ENCODE measurements at places on chromosomes 12 and 14.

GRCh38 chr14:91493169-91493568 is 16.9 kb downstream of the PPP4R3A start:
- peak; percentile 4 for DNase-seq

DNA sequence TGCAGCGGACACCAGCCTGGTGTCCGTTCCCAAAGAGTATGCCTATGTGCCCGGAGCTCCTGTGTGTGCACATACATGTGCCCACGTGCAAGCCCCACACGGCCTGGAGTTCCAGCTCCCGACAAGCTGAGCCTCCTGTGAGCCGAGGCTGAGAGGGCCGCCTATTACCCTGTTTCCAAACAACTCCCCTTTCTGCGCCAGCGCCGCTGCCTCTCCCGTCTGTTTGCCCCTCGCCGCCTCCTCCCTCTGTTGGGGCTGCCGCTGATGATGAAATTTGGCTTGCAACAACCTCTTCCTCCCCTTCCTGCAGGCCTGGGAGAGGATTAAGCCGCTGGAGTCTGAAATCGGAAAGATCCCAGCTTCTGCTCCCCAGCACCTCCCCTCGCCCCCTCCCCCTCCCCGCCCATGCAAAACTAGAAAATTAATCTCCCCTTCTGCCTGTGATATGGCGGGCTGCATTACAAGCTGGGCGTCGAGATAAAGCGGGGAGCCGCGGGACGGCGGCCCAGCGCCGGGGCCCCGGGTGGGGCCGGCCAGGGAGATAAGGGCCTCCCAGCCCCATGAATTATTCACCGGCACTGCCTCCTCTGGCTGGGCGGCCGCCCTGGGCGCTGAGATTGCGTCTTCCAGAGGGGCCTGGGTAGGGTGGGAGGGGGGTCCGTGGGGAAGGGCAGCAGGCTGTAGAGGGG is 6.8 kb upstream of the ASIC1 start:
- peak; percentile 67 for DNase-seq

GRCh38 chr14:68886109-68886434 is 93.0 kb downstream of the ACTN1 start:
- DNase-seq = no peak

GRCh38 chr12:106883426-106883825 is 72.3 kb upstream of the TMEM263 start:
- peak; percentile 44 for DNase-seq

- no peak for DNase-seq
Observed at GRCh38 chr14:51724650-51725049, 72.9 kb downstream of the FRMD6 start.

DNA sequence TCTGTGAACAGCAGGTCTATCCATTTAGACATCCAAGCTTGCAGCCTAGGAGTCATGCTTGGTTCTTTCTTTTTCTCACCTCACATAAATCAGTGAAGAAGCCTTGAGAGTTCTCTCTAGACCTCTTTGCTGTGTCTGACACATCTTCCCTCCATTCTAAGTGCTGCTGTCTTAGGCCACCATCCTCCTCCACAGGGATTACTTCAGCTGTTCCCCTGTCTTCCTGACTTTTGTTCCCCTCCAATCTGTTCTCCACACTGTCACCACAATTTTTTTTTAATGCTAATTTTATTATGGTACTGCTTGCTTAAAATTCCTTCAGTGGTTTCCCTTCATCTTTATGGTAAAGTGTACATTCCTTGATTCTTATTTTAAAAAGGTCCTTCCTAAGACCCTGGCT is 71.8 kb downstream of the DERA start:
- no peak for DNase-seq

- DNase-seq = no peak
Observed at GRCh38 chr14:91402771-91403600, 14.6 kb downstream of the CCDC88C start.

DNA sequence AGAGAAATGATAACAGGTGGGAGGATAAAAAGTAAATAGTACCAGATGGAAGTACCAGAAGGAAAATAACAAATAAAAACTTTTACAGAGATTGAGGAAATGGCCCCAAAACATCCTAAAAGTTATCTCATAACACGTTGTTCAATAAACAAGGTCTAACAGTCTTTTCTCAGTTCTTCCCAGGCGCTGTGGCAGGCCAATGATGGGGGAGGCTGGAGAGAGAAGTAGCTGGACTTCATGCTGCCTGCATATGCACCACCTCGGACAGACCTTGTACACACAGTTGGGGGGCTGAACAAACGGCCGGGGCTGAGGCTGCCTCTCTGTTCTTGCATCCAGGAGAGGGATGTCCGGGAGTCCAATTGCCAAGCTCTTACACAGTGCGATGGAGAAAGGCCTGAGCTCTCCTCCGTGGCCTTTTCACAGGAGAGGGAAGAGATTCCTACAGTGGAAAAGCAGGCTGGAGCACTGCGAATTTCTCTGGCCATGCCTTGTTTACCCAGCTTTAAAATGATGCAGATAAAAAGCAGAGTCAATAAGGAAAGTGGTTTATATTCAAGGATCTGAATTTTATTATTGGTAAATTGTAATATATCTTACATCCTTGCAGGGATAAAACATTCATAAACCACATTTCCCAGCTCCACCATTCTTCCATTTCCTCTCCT is 109.8 kb downstream of the PHLDA1 start:
- DNase-seq = no peak

- no peak for DNase-seq
Observed at GRCh38 chr12:122021193-122021821, 377 bp upstream of the BCL7A start.

GRCh38 chr12:77477907-77478533 is 352.7 kb upstream of the NAV3 start:
- DNase-seq = no peak

DNA sequence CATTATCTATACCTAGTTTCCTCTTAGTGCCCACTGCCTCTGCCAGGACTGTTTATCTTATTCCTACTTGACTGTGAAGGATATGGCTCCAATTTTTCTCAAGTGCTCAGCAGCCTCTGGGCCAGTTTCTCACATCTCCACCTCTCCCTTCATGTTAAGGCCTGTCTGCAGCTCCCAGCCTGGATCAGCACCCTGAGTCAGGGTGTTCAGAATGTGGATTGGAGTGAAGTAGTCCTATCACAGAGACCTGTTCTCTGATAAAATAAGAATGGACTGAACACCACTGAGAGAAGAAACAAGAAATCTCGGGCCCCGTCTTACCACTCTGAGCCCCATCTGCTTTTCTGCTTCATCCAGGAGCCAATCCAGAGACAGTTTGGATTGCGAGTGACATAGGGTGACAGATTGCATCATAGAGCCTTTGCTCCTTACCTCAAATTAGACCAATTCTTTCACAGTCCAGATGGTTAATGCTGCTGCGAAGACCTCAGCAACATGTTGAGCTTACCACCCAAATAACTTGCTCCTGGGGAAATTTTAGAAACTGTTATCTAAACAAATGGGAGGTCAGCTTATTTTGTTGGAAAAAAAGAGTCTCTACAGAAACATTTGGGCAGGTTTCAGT is 473.1 kb downstream of the PDZRN4 start:
- no peak for DNase-seq

GRCh38 chr14:90781876-90782275 is 34.4 kb downstream of the TTC7B start:
- DNase-seq = no peak

DNA sequence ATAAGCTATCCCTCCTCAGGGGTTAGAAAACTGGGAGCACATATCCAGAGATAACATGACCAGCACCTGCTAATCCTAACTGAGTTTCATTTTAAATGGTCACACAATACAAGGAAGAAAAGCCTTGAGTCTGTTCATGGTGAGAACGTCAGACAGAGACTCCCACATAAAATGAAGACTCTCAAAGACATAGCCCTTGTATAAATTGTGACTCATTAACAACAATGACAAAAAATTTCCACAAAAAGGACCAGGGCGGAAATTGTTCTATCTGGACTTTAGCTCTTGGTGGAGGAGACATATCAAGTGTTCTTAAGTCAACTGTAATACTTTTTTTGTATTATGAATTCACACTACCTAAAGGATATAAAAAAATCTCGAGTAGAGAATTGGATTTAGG is 313.7 kb upstream of the DCN start:
- DNase-seq = no peak

- no peak for DNase-seq
Observed at GRCh38 chr12:66661357-66661756, 17.5 kb downstream of the GRIP1 start.

GRCh38 chr12:1212526-1212925 is 221.5 kb downstream of the ERC1 start:
- no peak for DNase-seq

GRCh38 chr12:50635364-50635763 is 128.5 kb upstream of the ATF1 start:
- DNase-seq = no peak

- no peak for DNase-seq
Observed at GRCh38 chr14:57346741-57347140, 43.6 kb upstream of the NAA30 start.

- DNase-seq = peak; percentile 78
Observed at GRCh38 chr12:65634626-65635331, 189.5 kb upstream of the HMGA2 start.

GRCh38 chr14:106792543-106792942 is 1266.2 kb downstream of the TMEM121 start:
- no peak for DNase-seq

DNA sequence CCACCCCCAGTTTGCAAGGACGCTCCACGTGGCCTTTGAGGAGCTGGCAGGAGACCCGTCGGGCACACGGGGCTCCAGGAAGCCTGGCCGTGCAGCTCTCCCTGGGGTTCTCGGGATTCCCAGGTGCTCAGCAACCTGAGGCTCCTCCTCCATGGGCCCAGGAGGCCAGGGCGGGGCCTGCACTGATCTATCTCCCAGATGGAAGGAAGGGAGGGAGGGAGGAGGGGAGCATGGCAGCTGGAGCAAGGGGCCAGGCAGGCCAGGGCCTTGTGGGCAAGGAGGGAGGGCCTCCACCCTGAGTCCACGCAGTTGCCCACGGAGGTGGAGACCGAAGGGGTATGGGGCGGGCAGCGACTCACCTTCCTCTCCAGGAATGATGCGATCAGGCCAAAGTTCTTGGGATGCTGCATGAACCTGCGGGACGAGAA is 127.3 kb downstream of the RFLNA start:
- DNase-seq = no peak

DNA sequence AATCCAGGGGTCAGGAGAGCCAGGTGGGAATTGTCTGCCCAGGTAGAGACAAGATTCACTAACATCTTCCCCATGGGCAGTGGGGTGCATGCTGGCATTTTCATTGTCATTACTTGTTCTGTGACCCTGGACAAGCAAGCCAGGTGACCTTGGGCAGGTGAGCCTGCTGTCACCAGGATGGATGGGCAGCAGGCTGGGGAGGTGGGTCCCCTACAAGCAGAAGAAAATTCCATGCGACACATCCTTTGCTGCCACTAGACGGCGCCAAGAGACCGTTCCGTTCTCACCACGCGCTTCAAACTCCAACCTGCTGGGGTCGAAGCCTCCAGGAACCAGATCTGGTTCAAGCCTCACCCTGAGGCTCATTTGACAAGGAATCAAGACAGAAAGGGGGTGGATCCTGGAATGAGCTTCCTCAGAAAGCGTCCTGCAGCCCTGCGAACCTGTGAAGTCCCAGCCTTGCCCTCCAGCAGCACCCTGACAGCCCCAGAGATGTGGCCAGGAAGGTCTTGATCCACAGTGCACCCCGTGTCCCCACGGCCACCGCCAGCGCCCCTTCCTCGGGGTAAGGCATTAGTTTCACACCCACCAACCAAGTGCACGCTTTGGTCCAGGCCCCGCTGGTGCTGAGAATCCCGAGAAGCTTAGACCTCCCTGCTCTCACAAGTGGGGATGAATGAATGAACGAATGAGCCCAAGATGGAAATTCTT is 3.2 kb upstream of the DYNC1H1 start:
- peak; percentile 81 for DNase-seq

GRCh38 chr12:17411662-17412061 is 678.3 kb downstream of the RERGL start:
- DNase-seq = no peak

DNA sequence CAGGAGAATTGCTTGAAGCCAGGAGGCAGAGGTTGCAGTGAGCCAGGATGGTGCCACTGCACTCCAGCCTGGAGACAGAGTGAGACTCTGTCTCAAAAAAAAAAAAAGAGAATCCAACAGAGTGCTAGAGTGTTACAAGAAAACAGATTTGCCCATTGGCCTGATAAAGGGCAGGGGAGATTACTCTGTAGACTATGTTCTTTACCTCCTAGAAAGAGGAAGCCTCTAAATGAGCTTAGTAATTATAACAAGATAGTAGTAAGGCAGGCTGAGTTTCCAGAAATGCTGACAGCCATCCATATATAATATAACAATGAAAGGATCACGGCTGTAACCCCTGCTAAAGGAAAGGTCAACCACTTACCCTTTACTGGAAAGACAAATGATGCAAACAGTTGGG is 24.4 kb downstream of the AK7 start:
- no peak for DNase-seq

DNA sequence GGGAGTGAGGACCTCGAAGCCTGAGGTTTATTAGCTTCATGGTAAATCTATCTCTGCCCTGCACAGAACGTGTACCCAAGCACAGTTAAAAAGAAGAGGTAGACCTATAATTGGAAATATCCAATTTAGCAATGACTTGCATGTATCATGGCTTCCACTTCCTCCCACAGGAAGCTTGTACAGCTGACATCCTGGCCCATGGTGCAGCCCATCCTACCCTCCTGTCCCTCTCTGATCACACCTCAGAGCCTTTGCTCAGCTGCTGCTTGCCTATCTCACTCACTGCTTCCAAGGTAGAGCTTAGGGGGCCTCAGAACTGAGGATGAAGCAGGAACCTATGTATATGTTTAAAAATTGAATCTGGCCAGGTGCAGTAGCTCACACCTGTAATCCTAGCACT is 4.3 kb upstream of the BCDIN3D start:
- DNase-seq = no peak

- no peak for DNase-seq
Observed at GRCh38 chr14:93050761-93051160, 65.0 kb downstream of the ITPK1 start.

- peak; percentile 68 for DNase-seq
Observed at GRCh38 chr14:21070083-21070609, at the start of gene ARHGEF40. Gene ARHGEF40 (plus strand): TSS chr14:21070304. CDS start chr14:21070397, 93 bp downstream.

DNA sequence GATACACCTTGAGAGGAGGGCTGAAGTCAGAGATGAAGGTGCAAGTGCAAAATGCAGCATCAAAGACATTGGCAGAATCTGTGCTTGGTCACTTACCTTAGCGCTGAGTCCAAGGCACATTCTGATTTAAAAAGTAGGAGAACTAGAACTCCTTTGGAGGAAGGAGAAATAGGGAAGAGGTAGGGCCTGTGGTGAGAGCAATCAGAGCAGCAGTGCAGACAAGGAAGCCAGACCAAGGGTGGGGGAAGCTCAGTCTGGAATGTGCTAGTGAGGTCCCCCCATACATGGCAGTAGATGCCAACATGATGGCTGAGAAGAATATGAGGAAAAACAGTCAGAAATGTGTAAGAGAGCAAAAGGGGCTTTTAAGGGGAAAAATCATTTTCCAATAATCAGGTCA is 206.5 kb downstream of the SSPN start:
- no peak for DNase-seq

Data from fibroblast of skin of scalp (primary cell).